ENCODE measurements at places on chromosomes 12 and 14.

- DNase-seq = no peak
Measured at GRCh38 chr12:32450768-32451167, 51.4 kb downstream of the FGD4 start.

GRCh38 chr14:30673071-30673470 lies 51.0 kb downstream of the SCFD1 start:
- no peak for DNase-seq

DNA sequence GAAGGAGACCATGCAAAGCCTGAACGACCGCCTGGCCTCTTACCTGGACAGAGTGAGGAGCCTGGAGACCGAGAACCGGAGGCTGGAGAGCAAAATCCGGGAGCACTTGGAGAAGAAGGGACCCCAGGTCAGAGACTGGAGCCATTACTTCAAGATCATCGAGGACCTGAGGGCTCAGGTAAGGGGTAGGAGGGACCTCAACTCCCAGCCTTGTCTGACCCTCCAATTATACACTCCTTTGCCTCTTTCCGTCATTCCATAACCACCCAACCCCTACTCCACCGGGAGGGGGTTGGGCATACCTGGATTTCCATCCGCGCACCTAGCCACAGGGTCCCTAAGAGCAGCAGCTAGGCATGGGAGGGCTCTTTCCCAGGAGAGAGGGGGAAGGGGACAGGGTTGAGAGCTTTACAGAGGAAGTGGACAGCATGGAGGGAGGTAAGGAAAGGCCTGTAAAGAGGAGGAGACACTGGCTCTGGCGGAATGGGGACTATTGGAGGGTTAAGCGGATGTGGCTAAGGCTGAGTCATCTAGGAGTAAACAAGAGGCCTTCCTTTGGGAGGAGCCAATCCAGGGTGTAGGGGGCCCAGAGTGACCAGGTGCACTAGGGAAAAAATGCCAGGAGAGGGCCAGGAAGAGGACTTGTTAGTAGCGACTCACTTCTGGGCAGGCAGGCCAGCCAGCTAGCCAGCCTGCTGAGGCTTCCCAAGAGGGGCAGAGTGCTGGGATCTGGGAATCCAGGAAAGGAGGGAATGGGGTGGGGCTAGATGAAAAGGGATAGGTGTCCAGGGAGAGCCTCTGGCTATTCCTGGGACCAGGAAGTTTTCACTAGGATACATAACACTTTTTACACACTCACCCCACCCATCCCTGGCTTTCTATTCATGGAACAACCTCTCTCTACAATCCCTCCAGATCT lies 754 bp downstream of the KRT18 start:
- no peak for DNase-seq

GRCh38 chr12:132159555-132160003 lies 15.3 kb downstream of the NOC4L start:
- DNase-seq = no peak

GRCh38 chr12:90322006-90322405 lies 613.4 kb upstream of the ATP2B1 start:
- DNase-seq = no peak

GRCh38 chr12:54060975-54061778 lies 7.5 kb downstream of the HOXC4 start:
- no peak for DNase-seq

- DNase-seq = no peak
Measured at GRCh38 chr12:54009171-54010052, 627 bp downstream of the HOXC8 start.

GRCh38 chr12:63302269-63302940 lies 151.4 kb upstream of the AVPR1A start:
- DNase-seq = no peak

DNA sequence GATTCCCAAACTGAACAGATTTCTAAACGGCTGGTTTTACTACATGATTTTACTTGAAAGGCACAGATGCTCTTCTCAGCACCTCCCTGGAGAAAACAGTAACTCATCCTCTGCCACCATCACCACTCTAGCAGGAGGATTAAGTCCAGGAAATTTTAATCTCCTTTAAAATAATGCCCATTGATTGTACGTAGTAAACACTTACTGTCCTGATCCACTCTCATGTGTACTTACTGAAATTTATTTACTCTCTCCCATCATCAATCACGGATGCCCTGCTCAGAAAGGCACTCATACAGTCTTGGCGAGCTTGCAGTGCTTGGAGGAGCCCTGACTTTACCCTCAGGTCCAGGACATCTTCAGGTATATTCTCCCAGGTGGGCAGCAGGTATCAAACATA lies 239.8 kb upstream of the EGLN3 start:
- DNase-seq = no peak

- no peak for DNase-seq
Measured at GRCh38 chr12:63845726-63846125, 1.2 kb downstream of the SRGAP1 start.

DNA sequence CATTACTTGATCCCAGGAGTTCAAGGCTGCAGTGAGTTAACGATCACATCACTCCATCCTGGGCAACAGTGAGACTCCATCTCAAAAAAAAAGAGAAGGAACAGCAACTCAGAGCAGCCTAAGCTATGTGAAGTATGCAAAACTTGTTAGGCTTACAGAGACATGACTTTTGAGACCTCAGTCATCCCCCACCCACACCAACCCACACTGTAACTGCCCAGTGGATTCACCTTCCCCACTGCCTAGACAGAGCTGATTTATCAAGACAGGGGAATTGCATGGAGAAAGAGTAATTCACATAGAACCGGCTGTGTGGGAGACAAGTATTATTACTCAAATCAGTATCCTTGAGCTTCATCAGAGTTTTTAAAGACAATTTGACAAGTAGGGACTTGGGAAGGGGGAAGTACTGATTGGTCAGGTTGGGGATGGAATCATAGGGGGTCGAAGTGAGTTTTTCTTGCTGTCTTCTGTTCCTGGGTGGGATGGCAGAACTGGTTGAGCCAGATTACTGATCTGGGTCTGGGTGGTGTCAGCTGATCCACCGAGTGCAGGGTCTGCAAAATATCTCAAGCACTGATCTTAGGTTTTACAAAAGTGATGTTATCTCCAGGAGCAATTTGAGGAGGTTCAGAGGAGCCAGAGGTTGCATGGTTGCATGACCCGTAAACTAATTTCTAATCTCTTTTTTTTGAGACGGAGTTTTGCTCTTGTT lies 6.2 kb upstream of the WDR89 start:
- no peak for DNase-seq

DNA sequence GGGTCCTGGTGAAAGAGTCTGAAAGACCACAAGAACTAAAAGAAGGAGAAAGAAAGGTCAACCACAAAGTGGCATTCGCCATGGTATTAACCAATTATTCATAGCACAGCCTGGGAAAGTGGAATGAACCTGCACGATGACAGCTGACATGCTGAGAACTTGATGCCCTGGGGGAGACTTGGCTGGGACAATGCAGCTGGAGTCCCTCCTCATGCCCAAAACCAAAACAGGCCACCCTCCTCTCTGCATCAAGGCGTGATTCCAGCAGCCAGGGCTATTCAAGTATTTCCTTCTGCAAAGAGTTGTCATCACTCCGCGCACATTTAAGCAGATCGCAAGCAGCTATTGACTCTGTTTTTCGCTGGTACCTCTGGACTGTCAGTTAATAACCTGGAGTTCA lies 167.1 kb upstream of the NOS1 start:
- DNase-seq = no peak

DNA sequence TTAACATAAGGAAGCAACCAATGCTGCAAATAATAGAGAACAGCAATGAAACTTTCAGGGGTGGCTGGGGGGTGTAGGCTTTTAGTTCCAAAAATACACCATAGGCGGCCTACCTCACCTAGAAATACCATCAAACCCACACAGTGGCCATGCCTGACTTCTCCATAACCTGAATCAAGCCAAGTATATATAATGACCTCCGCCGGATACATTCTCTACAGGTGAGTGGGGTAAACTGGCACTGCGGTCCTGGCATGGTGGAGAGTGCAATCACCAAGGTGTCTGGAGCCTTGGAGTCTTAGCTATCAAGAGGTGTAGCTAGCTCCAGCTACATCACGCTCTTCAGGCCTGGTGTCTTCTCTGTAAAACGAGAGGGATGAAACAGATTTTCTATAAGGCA lies 1.2 kb downstream of the ZBTB25 start:
- no peak for DNase-seq

GRCh38 chr12:70367258-70368141 lies 1.4 kb downstream of the KCNMB4 start:
- no peak for DNase-seq

DNA sequence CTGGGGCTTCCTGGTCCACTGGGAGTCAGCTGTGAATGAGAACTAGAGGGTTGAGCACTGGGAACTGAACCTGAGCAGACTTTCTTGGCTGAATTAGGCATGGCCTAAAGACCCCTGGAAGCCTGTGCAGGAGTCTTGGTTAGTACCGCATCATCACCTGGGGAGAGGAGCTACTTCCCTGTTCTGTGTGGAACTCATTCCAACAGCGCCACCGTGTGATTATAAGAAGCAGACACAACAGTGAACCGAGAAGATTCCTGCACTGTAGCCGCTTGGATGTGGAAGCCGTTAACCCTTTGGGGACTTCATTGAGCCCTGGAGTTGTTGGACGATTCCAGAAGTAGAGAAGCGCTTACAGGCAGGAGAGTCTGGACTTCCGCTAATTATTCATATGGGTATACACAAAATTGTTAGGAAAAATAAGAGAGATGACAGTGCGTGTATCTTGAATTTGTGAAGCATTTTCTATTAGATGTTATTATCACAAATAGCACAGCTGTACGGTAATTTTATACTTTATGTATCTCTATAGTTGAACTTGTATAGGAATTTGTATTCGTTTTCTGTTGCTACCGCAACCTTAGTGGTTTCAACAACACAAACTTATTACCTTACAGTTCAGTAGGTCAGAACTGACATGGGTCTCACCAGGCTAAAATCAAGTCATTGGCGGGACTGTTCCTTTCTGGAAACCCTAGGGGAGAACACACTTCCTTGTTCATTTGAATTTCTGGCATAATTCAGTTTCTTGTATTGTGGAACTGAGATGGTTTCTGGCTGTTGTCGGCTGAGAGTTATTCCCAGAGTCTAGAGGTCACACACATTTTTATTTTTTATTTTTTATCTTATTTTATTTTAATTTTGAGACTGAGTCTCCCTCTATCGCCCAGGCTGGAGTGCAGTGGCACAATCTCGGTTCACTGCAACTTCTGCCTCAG lies 100.7 kb downstream of the C2CD5 start:
- peak; percentile 88 for DNase-seq

DNA sequence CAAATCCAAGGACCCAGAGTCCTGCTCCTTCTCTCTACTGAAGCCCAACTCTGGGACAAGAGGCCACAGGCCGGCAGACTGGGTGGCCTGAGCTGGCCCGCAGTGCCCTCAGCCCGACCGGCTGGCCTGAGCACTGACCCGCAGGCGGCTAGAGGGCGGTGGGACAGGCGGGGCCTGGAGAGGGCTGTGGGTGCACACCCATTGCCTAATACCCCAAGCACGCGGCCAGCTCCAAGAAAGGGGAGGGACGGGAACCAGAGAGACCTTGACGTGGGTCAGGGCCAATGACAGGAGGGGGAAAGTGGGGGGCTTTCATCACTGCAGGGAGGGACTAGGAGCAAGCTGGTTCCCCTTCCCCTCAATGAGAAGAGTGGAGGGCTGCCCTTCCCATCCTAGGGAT lies 2.0 kb upstream of the WNT10B start:
- no peak for DNase-seq

DNA sequence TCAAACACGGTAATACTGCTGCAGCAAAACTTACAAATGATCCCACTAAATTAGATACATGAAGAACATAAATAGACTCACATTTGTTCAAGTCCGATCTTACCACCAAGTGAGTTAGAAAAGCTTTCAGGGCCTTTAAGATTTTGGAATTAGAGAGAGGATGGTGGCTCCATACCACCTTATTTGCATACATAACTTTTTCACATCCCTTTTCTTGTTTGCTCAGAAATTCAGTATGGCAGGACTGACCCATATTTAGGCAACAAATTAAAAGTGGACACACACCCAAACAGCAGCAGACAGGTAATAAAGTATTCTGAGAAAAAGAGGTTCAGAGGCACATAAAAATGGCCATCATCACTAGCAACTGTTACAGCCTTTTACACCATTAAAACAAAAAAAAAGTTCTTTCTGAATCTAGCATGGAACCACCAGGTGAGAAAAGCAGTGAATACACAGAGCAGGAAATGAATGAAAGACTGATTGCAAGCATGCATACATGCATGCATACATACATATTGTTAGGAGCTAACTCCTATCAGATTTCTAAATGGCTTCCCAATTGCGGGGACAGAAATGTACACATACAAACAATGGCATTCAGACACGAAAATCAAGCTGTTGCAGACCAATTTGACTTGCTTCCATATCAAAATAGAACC lies 23.3 kb downstream of the STXBP6 start:
- DNase-seq = no peak

- DNase-seq = no peak
Measured at GRCh38 chr14:93951635-93952540, 24.5 kb downstream of the ASB2 start.

GRCh38 chr12:25366122-25366521 lies 115.4 kb upstream of the KRAS start:
- no peak for DNase-seq

DNA sequence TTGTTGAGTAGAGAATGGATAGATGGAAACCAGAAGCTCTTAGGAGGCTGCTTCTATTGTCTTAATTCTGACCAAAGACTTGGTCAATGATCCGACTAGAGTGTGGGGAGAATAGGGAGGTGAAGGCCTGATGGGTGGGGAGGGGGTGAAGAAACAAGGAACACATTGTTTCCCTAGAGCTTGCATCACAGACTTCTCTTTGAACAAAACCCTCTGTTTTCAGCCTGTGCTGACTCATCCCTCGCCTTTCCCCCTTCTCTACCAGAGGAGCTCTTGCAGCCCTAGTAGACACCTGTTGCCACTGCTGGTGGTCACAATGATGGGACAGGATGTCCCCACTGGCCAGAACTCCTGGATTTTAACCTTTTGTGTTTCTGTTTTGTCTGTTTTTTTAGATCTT lies 46.8 kb upstream of the CISTR start:
- no peak for DNase-seq

- no peak for DNase-seq
Measured at GRCh38 chr12:53750812-53751335, 905 bp downstream of the CISTR start.

DNA sequence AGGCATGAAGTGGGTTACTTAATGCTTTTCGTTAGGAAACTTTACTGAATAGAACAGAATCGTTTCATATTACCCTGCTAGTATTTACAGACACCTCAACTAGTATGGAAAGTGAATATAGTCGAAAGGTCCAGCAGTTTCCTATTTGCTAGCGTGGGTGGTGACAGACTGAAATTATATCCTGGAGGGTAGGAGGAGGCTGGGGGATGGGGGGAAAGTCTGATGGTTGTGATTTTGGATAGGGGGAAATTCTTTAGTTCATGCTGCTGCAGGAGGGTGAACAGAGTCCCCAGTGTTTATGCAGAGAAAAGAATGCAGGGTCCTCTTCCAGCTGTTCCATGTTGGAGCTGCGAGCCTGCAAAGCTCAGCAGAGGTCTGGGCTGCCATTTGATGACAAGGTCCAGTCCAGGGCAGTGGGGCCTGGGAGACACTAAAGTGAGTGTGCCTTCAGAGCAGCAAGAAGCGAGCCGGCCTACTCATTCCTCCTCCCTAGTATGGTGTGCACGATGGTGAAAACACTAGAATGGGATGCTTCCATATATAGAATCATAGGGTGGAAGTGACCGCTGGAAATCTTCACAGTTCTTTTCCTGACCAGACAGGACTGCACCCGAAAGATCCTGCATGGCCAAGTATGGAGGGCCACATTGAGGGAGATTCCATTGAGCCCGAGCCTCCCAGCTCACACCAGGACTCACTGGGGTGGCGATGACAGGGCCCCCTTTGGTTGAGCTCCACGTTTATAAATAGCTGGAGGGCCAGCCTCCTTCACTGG lies 2.1 kb downstream of the SAMD4A start:
- no peak for DNase-seq
